ENCODE measurements at places on chromosomes 16 and 17.

GRCh38 chr17:60472449-60472848, 50.2 kb downstream of the CHCT1 start:
- DNase-seq, result no peak

DNA sequence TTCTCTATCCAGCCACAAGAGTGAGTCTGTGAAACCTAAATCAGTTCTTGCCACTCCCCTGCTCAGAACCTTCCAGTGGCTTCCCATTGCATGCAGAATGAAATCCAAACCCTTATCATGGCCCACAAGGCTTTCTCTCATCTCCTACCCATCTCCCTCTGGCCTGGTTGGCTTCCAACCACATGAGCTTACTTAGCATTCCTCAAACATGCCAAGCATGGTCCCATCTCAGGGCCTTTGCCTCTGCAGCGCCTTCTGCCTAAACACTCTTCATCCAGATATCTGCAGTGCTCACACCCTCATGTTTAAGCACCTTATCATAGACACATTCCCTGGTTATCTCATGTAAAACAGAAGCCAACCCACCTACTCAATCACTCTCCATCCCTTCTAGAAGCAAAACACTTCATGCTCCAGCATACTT, 15.5 kb downstream of the TK2 start:
- no peak for DNase-seq

DNA sequence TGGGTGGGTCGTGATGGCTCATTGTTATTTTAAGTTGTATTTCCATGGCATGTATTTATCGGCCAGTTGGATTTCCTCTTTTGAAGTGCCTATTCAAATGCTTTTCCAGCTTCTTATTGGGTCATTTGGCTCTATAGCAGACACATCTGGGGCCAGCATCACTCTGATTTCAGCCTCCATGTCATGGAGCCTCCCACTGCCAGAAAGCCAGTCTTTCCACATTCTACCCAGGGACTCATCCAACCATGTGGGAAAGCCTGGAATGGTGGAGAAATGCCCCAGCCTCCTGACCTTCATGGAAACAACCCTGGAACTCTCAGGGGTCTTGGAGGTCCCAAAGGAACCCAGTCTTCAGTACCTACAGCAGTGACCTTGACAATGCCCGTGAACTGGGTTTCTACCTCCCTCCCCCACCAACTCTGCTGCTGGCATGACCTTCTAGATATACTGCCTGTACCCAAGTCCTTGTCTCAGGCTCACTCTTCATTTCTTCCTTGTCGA, 33.8 kb upstream of the ADGRG1 start:
- DNase-seq, result no peak

GRCh38 chr17:50052241-50052796, 3.6 kb upstream of the ITGA3 start:
- DNase-seq, result no peak

DNA sequence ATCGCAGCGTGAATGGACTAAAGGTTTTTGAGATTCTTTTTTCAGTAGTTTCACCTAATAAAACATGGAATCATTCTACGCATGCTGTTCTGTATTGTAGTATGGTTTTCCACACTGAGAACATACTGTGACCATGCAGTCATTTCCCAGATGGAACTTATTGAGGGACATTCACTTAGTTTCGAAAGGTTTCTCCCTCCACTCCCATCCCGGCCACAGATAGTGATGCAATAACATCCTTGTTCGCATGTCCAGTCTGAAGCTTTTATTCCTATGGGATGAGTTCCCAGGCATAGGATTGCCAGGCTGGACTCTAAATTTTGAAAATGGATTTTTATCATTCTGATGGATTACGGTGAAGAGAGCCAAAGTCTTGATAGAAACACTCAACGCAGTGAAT, 420.4 kb downstream of the WWOX start:
- no peak for DNase-seq

- DNase-seq, result no peak
These were observed 45.9 kb downstream of the C16orf95 start for GRCh38 chr16:87271256-87271655.

GRCh38 chr16:9364721-9365369, 273.4 kb downstream of the HAPSTR1 start:
- DNase-seq, result no peak

GRCh38 chr16:88504489-88505404, 51.7 kb downstream of the ZFPM1 start:
- DNase-seq, result no peak

GRCh38 chr17:17376362-17376761, 73.2 kb downstream of the NT5M start:
- no peak for DNase-seq

DNA sequence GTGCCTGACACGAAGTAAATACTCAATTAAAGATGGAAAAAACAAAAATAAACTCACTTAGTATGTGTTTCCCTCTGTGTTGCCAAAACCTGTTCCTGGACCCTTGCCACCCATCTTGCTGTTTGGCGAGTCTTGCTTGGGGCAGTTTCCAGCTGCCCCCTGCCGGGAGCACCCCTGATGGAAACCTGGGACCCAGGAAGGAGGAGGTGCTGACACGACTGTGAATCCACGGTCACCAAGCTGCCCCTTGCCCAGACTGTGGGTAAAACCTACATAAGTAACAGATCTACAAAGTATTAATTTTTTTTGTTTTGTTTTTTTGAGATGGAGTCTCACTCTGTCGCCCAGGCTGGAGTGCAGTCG, 50.1 kb upstream of the SIAH1 start:
- no peak for DNase-seq

DNA sequence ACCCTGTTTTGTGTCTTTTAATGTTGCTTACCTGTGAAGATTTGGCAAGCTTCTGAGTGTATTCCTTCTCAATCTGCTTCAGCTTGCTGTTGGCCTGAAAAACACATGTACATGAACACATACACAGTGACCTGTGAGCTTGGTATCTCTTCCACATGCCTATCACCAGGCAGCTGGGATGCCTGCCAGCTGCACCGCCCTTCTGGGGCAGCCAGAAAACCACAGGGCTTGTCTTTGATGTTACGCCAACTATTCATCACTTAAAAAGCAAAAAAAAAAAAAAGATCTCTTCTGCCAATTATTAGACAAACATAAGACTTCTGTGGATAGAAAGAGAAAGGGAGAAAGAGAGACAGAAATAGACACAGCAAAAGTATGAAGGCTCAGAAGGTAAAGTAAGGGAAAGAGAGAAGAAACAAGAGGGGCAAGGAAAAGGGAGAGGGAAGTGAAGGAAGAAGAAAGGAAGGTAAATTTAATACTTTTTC, 189.2 kb upstream of the AXIN2 start:
- DNase-seq, result no peak

DNA sequence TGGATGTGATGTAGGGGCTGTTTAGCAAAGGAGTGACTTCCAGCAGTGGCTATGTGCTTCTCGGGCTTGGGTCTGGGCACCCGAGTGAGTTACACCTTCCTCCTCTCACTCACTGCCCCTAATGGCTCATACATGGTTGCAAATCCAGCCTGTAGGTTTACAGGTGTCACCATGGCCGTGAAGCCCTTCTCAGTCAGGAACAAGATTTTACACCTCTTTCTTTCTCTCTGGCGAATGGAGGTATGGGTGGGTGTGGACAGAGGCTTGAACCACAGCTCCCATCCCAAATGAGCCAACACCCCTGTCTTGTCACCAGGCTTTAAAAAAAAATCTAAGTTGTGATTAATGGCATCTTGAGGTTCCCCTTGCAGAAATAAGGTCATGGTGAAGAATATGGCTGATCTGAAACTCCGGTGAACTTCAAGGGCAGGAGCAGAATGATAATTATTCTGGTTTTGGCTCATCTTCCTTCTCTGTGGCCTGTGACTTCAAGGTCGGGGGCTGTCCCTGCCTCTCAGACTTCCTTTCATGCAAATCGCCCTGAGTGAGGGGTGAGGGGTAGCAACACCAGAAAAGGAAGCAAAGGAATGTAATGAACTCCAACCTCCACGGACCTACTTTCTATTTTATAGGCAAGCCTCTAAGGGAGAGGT, 331.2 kb downstream of the MAF start:
- no peak for DNase-seq

Measured in C1 segment of cervical spinal cord (tissue), 14 donors.